ENCODE measurements at places on chromosomes 3 and 15. TPM values are rescaled to one million over a fixed set of nuclear protein-coding genes. Genes with fewer than 3 reads are reported as not detected.

PRTG gene
- total RNA-seq, result 8.6 TPM

LIPC gene
- total RNA-seq, result not detected

LRRC31 gene
- not detected for total RNA-seq

BFSP2 gene
- not detected for total RNA-seq

SEMA7A gene
- 1.1 TPM for total RNA-seq

CTXND1 gene
- total RNA-seq, result not detected

SPESP1 gene
- not detected for total RNA-seq

HGD gene
- 24.8 TPM for total RNA-seq

PLA2G4E gene
- not detected for total RNA-seq

BCHE gene
- total RNA-seq, result 1.0 TPM

NRROS gene
- total RNA-seq, result 0.04 TPM

NGRN gene
- total RNA-seq, result 108 TPM

ZCWPW2 gene
- total RNA-seq, result not detected

ZIC4 gene
- not detected for total RNA-seq

TMC3 gene
- total RNA-seq, result not detected

REC114 gene
- total RNA-seq, result not detected

SSUH2 gene
- 1.2 TPM for total RNA-seq

SENP5 gene
- 8.9 TPM for total RNA-seq

IL12A gene
- total RNA-seq, result 1.3 TPM

NEO1 gene
- 25.7 TPM for total RNA-seq

CCNB2 gene
- 93.0 TPM for total RNA-seq

MUC13 gene
- 7.7 TPM for total RNA-seq

TRPM1 gene
- not detected for total RNA-seq

SLC12A8 gene
- 1.8 TPM for total RNA-seq

ADAMTS7 gene
- total RNA-seq, result 4.5 TPM

GOLGA6L4 gene
- total RNA-seq, result 0.39 TPM

PXYLP1 gene
- total RNA-seq, result 16.1 TPM

GOLGA6B gene
- not detected for total RNA-seq

SPINT1 gene
- total RNA-seq, result 0.94 TPM

GOLGA8J gene
- not detected for total RNA-seq

LRTM1 gene
- total RNA-seq, result not detected

CXCR6 gene
- total RNA-seq, result not detected

PLSCR5 gene
- total RNA-seq, result not detected

MME gene
- total RNA-seq, result not detected

PIGZ gene
- 1.7 TPM for total RNA-seq

CCR5 gene
- not detected for total RNA-seq

RARB gene
- 16.5 TPM for total RNA-seq

SLC25A36 gene
- total RNA-seq, result 18.3 TPM

GPR156 gene
- 0.46 TPM for total RNA-seq

LYZL4 gene
- total RNA-seq, result not detected

NOX5 gene
- total RNA-seq, result 0.18 TPM

IQCH gene
- total RNA-seq, result 1.0 TPM

INKA1 gene
- 2.0 TPM for total RNA-seq

ZMYND10 gene
- total RNA-seq, result 1.0 TPM

PTX3 gene
- 0.99 TPM for total RNA-seq

STX19 gene
- not detected for total RNA-seq
